ENCODE measurements at places on chromosomes 1 and 21.

DNA sequence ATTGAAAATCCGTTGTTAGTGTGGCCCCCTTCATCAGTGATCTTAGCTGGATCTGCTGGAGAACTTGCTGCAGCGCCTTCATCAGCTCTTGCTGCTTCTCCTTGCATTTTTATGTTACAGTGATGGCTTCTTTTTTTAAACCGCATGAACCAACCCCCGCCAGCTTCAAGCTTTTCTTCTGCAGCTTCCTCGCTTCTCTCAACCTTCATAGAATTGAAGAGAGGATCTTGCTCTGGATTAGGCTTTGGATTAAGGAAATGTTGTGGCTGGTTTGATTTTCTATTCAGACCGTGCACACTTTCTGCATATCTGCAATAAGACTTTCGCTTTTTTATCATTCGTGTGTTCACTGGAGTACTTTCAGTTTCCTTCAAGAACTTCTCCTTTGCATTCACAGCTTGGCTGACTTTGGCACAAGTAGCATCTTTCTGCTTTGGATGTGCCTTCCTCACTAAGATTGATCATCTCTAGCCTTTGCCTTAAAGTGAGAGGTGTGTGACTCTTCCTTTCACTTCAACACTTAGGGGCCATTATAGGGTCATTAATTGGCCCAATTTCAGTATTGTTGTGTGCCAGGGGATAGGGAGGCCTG lies 13.1 kb downstream of the RNF187 start:
- no peak for DNase-seq

DNA sequence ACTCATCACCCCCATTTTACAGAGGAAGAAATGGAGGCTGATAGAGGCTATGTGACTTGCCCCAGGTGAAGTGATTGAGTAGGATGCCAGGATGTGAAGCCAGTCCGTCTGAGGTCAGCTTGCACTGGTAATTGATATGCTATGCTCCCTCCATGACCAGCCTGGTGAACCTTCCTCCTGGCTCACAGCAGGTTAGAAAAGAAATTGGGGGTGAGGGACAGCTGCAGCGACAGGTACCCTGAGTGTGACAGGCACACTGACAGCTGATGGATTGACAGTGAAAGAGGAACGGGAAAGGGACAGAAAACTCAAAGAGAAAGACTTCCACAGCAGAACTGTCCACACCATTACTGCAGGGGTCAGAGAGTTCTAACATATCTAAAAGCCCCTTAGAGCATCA lies 102.1 kb downstream of the SUSD4 start:
- no peak for DNase-seq

- no peak for DNase-seq
Observed at GRCh38 chr21:29196670-29197191, 66.3 kb downstream of the MAP3K7CL start.

- DNase-seq = no peak
Observed at GRCh38 chr1:92126088-92126487, 45.9 kb downstream of the BTBD8 start.

DNA sequence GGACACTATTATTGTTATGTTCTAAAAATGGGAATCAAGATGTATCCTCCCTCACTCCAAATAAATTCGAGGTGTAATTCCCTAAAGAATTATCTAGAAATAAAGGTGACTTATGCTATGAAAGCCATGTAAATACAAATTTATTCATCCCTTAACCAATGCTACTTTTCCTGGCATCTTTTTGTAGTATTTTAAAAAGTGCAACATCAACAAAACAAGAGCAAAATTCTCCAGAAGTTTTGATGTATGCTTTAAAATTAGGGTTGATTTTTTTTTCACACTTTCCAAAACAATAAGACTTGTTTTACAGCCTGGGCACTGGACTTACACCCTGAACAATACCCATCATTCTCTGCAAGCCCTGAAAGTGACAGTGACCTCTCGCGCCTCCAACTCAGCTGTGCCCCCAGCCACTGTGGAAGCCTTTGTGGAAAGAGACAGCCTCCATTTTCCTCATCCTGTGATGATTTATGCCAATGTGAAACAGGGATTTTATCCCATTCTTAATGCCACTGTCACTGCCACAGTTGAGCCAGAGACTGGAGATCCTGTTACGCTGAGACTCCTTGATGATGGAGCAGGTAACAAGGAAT lies 21.4 kb upstream of the CLCA1 start:
- no peak for DNase-seq

DNA sequence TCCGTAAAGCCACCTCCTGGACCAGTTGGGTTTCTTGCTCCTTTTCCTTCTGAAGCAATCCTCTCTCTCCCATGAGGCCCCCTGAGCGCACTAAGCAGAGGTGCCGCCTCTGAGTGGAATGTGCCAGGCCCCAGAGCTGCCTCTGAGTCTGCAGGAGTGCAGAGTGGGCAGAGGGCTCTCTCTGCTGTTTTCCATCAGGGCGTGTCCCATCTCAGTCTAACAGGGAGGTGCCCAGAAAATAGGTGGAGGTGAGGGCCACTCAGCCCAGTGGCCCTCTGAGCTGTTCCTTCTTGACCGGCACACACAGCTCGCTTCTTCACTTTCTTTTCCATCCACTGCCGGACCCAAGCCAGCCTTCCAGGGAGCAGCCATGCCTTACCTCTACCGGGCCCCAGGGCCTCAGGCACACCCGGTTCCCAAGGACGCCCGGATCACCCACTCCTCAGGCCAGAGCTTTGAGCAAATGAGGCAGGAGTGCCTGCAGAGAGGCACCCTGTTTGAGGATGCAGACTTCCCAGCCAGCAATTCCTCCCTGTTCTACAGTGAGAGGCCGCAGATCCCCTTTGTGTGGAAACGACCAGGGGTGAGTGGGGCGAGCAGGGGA lies at the start of gene CAPN9:
Gene CAPN9 (plus strand): TSS at position 262 of the 604 bp plus-strand sequence. CDS start 109 bp downstream, at position 371.
- DNase-seq = no peak

DNA sequence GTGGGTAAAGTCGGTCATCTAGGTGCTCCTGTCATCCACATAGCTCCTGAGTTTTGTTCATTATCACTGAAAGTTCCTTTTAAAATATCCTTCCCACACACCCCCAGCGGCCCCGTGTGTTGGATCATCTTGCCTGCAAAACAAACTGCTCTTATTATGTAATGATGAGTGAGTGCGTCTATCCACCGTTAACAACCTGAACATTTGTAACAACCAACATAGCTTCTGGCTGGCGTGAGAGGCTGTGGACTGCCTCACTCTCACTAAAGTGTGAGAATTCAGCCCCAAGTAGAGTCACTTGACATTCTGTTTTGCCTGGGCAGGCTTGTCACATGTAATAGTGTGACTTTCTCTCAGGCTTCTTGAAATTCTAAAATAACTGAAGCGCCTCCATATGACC lies 14.5 kb upstream of the KCNA2 start:
- no peak for DNase-seq

DNA sequence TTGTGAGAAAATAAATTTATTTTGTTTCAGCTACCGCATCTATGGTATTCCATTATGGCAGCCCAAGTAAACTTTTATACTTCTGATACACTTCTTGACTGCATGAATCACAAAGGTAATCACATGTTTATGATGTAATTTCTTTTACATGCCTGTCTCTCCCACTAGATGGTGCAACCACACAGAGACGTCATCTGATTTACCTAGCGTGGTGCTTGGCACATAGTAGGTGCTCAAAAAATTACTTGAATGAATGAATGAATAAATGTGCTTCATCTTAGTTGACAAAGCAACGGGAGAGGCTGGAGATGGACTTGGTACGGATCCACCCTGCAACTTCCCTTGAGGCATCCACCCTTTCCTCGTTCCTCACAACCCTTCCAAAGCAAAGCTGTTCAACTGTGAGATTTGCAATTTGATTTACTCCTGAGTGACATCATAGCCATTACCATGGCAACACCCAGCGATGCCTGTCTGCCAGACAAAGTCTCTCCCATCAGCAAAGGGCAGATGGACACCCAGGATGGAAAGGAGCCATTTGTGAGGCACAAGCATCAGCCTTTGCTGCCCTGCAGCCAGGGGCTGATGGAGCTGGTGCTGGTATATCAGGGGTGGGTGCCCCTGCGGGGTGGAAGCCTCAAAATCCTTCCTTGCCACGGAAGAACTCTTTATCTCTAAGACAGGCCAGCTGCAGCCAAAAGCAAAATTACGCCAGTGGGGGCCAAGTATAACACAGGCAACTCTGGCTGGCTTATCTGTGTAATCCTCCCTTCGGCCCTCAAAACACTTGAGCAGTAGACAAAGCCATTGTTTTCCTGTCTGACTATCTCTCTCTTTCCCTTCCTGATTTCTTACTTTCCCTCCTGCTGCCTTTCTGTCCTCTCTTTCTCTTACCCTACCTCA lies 18.9 kb upstream of the VWA5B1 start:
- no peak for DNase-seq
